ENCODE measurements at places on chromosomes 5 and 9.

- DNase-seq: no peak
These were observed 8.7 kb downstream of the APTX start for GRCh38 chr9:32992595-32993238.

DNA sequence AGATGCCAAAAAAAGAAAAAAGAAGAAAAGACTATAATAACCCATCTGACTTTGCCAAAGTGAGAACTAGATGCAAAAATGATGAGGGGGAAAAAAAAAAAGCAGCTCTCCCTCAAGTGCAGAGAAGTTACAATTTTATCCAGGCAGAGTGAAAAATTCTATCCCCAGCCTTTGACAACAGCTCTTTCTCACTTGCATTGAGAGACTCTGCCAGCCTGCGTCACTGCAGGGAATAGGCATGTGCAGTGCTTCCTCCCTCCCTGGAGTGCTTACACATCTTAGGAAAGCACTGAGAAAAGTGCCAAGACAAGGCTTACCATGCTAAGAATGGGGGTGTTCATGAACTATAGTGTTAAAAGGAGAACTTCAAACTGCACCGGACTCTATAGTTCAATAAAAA, 418.6 kb upstream of the TYRP1 start:
- no peak for DNase-seq

- DNase-seq: no peak
These were observed 166.6 kb upstream of the GAS1 start for GRCh38 chr9:87113874-87114273.

DNA sequence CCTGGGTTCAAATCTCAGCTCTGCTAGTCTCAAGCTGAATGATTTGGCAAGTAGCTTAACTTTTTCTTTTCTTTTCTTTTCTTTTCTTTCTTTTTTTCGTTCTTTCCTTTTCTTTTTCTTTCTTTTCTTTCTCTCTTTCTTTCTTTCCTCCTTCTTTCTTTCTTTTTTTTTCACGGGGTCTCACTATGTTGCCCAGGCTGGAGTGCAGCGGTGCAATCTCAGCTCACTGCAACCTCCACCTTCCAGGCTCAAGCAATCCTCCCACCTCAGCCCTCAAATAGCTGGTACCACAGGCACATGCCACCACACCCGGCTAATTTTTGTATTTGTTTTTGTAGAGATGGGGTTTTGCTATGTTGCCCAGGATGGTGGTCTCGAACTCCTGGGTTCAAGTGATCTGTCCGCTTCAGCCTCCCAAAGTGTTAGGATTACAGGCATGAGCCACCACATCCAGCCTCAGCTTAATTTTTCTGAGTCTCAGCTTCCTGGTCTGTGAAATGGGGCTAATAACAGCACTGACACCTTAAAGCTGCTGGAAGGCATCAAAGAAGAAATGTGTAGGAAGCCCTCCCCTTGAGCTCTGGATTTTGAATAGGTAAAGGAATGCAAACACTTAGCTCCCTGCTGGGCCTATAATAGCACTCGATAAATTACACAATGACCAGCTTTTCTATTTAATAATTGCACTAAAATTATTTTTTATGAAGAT, 17.5 kb upstream of the PPARGC1B start:
- DNase-seq: no peak

- no peak for DNase-seq
These were observed 48.5 kb downstream of the WNK2 start for GRCh38 chr9:93232388-93232960.

DNA sequence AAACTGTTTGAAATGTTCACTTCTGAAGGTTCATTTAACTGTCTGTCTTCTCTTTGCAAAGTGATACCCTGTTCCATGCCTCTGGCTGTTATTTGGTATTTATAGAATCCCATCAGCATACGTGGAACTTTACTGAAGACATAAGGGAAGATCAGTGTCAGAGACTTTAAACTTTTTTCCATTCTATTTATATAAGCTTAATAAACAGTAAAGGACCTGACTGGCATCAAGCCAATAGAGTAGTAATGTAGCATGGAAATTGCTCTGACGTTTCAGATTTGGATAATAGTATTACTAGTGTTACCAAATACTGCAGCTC, 94.9 kb upstream of the MINAR2 start:
- DNase-seq: no peak

GRCh38 chr9:102845827-102846371, 149.2 kb upstream of the CYLC2 start:
- DNase-seq: no peak

- no peak for DNase-seq
These were observed 27.0 kb upstream of the ERGIC1 start for GRCh38 chr5:172806897-172807672.

- DNase-seq: peak; percentile 33
These were observed at the start of gene CDH6 for GRCh38 chr5:31193591-31194467. Gene CDH6, plus strand, starts transcription at chr5:31193686. Its CDS starts 73,788 bp downstream, at chr5:31267474.

DNA sequence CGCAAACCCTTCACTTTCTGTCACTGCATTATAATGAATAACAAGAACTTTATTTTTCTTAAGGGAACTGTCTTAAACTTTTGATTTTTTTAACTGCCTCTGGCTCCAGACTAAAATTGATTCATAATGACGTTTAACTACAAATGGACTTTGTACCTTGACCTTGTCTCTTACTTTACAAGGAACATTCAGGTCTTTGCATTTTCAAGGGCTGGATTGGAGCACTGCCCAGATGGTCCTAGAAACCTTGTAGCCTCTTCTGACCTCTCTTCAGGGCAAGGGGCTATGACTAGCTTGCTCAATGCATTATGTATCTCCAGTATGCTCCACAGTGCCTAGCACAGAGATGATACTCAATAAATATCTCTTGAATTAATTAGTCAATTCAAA, 612.6 kb upstream of the CLINT1 start:
- DNase-seq: no peak

GRCh38 chr9:113542741-113543140, 79.2 kb downstream of the RGS3 start:
- DNase-seq: no peak

GRCh38 chr9:4324513-4324912, 24.6 kb upstream of the GLIS3 start:
- DNase-seq: no peak

DNA sequence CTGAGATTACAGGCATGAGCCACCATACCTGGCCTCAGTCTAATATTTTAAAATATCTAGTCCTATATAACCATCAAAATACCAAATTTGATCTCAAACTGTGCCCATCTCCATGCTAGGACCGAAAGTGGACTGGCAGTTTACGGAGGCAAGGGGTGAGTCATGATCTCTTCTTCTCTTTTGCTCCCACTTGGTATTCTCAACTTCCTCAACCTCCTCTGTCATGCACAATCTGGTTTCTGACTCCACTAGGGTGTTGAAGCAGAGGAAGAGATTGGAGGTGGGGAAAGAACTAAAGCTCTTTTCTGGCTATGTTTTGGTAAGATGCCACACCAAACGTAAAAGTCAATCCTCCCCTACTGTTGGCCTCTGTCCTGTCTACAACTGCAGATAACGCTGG, 55.9 kb upstream of the CEMIP2 start:
- DNase-seq: no peak

- DNase-seq: no peak
These were observed 78.0 kb downstream of the OSMR start for GRCh38 chr5:38923661-38924451.

DNA sequence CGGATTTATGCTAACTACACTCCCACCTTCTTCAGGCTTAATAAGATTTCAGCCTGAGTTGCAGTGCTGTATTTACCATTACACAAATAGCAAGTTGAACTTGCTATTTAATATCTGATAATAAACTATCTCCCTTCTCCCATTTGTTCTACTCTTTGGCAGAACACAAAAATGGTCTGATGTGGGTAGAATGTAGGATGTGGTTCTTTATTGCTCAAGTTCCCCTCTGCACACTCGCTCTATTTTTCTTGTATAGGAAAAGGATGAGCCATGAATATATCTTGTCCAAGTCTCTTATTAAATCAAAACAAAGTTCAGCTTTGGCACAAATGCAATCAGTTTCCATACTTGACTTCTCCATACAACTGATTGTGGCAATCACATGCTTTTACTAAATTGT, 37.2 kb upstream of the KIF2A start:
- DNase-seq: no peak

Data from HEK293T (cell line).